ENCODE measurements at places on chromosomes 13 and 19.

DNA sequence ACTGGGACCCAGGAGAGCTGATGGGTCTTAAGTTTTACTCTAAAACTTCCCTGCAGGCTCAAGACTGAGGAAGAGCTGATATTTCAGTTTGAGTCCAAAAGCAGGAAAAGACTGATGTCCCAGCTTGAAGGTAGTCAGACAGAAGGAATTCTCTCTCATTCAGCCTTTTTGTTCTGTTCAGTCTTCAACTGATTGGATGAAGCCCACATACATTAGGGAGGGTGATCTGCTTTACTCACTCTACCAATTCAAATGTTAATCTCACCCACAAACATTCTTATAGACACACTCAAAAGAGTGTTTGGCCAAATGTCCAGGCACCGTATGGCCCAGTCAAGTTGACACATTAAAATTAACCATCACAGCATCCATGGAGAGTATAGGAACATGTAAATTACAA is 173.5 kb downstream of the KCNRG start:
- DNase-seq: no peak

DNA sequence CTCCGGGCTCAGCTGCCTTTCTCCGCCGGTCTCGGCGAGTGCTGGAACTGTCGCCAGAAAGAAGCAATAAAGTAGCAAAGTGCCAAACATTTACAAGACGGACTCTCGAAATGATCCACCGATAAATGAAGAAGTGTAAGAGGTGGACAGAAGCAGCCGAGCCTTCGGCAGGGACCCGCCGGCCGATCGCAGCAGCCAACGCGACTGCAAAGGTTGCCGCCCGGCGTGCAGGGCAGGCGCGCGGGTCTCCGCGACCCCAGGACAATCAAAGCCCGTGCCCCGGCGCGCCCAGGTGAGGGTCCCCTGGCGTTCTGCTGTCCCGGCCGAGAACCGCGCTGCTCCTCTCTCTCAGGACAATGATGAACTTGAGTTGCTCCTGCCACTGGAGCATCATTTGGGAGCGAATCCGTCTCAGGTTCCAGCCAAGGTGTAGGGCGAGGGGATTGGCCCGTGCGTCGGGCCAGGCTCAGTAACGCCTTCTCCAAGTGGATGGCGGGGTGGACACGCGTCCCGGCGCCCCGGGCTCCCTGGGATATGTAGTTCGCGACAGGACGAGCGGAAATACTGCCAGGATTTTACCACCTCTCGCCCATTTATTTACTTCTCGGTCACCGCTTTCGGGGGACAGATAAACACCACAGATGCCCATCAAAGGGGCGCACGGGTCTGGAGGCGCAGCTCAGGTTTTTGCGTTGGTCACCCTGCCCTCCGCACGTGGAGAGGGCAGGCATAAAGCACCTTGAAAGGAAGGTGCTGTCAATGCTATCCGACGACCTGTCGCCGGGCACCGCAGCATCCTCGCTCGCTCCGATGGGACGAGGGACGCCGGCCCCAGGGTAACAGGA is at the start of the genes BIVM and POGLUT2:
TSS of gene BIVM (plus strand) at position 539 of the 845 bp plus-strand sequence. CDS start 8,149 bp downstream, outside the sequence.
TSS of gene POGLUT2 (minus strand) at position 396 of the 845 bp plus-strand sequence. CDS start at position 90, 306 bp downstream.
- DNase-seq: peak; percentile 92

- DNase-seq: no peak
Measured at GRCh38 chr13:56924401-56924800, 216.3 kb upstream of the PRR20A start.

DNA sequence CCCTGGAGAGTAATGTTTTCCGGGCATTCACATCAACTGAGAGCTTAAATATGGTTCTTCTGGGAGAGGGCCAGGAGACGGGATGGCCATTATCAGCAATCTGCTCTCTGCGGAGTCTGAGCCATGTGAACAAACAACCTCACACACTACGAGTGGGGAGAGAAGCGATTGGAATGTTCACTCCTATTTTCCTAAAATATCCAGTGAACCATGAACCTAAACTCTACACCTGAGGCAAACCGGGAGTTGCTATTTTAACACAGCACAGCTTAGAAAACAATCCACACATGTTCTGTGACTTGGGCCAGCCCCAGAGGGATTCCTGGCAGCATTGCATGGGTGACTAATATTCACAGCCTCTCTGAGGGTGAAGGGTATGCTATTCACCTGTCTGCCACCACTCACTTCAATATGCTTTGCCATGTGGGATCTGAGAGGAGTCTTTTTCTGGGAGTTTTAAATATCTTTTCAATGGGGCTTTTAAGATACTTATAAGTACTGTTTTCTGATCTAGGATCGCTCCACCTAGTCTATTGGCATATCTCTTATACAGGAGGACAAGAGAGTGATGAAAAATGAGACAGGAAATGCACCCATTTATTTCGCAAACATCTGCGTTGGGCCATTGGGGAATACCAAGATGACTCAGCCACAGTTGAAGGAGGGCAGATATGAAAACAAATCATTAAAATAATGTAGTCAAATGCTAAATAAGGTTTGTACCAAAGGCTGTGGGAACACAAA is 72.6 kb upstream of the SERP2 start:
- no peak for DNase-seq

GRCh38 chr19:20051841-20052768 is 12.8 kb upstream of the ZNF682 start:
- DNase-seq: peak; percentile 94

DNA sequence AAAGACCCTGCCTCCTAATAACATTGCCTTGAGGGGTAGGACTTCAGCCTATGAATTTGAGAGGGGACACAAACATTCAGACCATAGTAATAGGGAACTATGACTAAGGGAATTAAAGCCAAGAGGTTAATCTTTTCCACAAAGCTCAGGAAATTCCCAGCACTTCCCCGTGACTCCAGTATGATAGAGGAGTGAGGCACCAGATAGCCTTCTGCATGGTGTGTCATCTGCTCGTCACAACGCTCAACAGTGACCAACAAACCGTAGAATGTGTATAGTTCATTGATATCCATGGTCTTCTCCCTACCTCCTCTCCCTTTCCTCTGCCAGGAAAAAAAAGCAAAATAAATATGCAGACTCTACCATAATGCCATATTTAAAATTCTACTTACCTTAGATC is 64.4 kb downstream of the B3GLCT start:
- no peak for DNase-seq

DNA sequence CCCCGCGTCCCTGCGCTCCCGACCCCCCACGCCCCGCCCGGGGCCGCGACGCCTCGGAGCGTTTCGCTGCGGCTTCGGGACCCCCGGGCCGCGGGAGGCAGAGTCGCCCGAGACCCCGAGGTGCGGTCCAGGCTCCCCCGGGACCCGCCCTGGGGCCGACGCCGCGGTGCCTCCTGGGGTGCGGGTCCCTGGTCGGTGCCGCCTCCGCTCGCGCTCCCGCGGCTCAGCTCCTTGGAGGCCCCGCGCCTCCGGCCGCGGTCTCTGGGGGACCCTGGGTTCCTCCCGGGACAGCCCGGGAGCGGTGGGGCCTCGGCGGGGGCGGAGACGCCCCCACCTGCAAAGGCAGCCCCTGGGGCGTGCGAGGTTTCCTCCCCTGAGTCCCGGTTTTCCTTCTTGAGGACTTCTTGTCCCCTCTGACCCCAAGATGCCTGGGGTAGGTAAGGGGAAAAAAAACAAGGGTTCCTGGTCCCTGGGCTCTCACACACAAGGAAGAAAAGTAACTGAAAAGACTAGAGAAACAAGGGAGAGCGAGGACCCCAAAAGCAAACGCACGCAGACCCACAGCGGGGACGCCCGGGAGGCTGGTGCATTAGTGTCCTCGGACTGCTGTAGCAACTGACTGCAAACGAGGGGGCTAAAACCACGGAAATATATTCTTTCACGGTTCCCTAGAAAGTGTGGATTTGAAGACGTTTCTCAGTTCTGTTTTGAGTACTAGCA is 740 bp downstream of the ZNF555 start:
- DNase-seq: peak; percentile 7

DNA sequence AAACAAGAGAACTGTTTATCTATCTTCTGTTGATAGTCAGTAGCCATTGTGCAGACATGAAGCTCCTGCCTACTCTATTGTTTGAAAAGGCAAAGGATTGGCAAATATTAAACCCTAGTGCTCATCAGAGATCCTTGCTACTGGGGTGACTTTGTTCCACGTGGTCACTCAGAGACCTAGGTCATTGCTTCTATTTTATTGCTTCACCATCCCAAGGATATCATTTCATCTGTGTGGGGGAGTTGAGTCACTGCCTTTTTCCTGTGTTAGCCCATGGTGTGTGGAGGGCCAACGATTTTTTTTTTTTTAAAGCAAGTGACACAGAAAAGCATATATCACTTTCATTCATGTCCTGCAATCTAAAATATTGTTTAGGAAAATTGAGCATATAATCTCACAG is 254.1 kb upstream of the RXFP2 start:
- DNase-seq: no peak

DNA sequence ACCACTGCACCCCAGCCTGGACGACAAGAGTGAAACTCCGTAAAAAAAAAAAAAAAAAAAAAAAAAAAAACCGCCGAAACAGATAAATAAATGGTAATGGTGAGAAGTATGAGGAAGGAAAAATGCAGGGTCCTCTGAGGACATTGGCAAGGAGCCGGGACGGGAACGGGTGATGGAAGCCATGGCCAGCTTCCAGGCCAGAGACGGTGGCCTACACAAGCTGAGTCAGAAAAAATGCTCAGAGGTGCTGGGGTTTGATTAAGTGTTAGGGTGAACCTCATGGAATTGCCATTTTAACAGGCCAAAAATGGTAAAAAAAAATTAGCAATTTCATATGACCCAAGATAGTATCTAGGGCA is 866 bp upstream of the ZSWIM4 start:
- DNase-seq: peak; percentile 80

DNA sequence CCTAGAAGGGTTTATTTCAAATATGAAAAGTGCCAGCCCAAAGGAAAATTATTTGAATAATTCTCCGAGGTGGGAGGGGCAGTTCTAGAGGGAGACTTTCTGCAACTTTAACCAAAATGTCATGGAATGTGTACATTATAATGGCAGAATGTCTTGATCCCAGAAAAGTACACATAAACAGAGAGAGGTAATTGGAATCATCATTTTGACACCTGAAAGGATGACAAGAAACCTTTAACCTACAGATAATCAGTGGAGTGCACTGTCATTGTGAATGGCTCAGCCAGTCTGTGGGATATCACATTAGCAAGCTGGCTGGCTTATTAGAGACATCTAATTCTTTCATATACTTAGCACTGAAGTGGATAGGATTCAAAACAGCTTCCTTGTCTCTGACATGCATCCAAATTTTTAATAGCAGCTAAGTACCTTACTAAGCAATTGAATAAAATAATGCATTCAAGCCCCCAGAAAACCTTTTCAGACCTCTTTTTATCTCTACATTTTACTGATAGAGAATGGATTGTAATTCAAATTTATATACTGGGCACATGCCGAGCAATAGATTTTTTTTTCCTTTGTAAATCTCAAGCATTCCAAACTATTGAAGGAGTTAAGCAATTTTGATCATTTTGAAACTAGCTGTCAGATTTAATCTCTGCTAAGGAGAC is 468.6 kb downstream of the COG6 start:
- DNase-seq: no peak

DNA sequence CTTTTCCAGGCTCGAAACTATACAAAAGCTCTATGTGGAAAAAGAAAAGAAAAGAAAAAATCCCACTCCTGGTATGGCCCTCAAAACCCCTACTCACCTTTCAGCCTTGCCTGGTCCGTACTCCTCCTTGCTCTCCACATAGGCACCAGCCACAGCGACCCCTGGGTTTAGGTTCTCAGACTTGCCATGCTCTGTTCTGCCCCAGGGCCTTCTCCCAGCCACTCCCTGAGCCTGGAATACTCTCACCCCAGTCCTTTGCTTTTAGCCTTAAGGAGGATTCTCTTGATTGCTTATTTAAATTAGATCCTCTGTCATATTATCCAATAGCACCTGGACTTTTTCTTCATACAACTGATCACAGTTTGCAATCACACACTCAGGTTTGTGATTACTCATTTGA is 522.5 kb downstream of the DIAPH3 start:
- no peak for DNase-seq

- no peak for DNase-seq
Measured at GRCh38 chr13:80923907-80924306, 583.0 kb upstream of the SPRY2 start.

DNA sequence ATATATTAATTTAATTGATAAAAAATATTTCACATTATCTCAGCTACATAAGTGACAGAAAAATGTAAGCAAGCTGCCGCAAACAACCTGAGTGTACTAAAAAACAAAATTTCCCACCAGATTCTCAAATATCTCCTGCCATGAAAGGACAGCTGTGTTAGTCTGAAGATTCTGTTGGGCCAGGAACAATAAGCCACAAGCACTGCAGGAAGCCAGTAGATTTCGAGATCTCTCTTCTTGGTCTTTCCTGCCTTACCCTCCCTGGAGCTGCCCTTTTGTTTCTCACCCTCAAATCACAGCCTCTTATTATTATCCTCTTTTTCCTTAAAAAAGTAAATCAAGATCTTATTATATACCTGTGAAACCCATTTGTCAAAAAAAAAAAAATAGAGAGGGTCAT is 165.6 kb downstream of the EFNB2 start:
- DNase-seq: no peak

DNA sequence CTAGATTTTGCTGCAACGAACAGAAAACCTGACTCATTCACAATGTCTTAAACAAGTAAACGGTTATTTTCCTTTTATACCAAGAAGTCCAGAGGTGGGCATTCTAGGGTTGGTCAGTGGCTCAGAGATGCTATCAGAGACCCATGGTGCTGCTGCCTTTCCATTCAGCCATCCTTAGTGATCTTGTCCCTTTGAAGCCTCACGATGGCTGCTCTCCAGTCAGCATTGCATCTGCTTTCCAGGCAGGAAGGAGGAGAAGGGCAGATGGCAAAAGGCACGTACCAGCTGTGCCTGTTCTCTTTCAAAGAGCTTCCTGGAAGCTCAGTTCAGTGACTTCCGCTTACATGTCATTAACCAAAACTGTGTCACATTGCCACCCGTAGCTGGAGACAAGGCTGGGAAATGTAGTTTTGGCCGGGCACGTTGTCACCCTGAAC is 30.1 kb downstream of the WDFY2 start:
- peak; percentile 27 for DNase-seq

- no peak for DNase-seq
Measured at GRCh38 chr13:65600702-65601101, 1629.4 kb downstream of the PCDH9 start.

DNA sequence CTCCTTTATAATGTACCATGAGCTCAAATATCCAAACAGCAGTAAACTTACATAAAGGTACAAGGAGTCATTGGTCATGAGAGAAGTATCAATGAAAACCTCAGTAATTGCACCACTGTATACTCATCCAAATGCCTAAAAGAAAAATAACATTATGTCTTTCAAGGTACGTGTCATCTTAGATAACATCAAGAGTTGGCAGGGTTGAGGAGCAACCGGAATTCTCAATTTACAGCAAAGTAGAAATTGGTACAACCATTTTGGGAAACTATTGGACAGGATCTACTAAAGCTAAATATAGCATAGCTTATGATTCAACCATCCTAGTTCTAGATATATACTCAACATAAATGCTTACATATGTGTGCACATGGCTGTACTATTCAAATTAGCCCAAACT is 502.8 kb downstream of the GPC6 start:
- DNase-seq: no peak

All from mucosa of descending colon (tissue), 3 donors.